ENCODE measurements at places on chromosomes 1 and 21. TPM values are rescaled to one million over a fixed set of nuclear protein-coding genes. Genes with fewer than 3 reads are reported as not detected.

DNA sequence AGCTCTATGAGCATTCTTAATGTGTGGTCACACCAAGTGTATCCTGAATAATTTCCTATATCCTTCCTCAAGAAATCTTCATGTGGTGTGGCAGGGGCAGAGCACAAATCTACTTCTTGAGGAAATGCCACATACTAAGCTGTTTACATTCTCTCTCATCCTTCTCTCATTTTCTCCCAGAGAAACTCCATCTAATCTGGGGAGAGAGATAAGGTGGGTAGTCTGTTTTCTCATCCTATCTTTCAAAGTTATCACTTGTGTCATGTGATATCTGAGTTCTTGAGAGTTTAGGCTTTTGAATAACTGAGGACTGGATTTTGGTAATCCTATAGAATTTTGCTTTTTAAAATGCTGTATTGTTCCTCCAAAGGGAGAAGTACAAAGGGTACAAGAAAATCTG is 141.9 kb upstream of the LRRC7 start:
- no peak for DNase-seq

DNA sequence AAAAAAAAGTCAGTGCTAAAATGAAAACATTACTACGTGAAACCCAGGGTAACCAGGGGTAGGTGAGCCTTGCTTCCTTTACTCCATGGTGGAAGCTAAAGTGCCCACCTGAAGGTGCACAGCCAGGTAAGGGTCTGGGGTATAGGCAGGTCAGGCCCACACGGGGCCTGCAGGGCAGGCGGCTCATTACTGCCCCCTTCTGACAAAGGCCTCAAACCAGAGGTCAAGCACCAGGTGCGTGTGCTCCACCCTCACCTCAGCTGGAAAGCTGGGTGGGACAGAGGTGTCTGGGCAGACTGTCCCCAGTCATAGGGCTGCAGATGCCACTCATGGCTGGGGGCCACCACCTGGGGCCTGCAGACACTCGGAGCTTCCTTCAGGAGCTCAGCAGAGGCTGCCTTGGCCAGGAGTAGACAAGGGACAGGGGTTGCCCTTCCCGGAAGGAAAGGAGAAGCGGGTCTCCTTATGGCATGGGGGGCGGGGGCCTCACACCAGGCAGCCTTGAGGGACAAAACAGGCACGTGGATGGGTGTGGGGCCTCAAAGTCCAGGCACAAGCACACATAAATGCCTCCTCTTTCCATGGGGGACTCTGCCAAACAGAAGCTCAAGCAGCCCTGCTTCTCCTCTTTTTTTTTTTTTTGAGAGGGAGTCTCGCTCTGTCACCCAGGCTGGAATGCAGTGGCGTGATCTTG is 36.2 kb downstream of the ACOT7 start:
- no peak for DNase-seq

OLIG2 gene
- total RNA-seq, result 0.04 TPM

CACNA1S gene
- total RNA-seq, result 26.1 TPM

DTL gene
- 8.2 TPM for total RNA-seq

S100A12 gene
- 1.4 TPM for total RNA-seq

GRCh38 chr1:25148673-25149300 is 83.5 kb downstream of the SYF2 start:
- DNase-seq, result no peak

DNA sequence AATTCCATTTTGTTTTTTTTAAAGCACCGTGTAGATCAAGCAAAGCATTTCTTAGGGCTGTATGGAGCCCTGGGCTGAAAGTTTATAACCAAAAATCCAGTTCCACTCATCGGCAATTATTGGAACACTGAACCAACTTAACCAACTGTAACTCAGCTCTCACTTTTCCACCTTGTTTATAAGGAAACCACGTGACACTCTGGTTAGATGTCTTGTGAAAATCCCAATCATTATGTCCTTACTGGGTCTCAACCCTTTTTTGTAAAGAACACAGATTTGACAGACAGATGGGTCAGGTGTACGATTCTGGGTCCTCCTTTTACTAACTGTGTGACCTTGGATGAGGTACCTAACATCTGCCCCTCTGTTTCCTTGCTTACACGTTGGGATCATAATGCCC is 6.2 kb downstream of the PLA2G5 start:
- DNase-seq, result no peak

GRCh38 chr1:69479734-69480133 is 88.0 kb upstream of the LRRC7 start:
- DNase-seq, result no peak

SH2D2A gene
- total RNA-seq, result 0.71 TPM

DNA sequence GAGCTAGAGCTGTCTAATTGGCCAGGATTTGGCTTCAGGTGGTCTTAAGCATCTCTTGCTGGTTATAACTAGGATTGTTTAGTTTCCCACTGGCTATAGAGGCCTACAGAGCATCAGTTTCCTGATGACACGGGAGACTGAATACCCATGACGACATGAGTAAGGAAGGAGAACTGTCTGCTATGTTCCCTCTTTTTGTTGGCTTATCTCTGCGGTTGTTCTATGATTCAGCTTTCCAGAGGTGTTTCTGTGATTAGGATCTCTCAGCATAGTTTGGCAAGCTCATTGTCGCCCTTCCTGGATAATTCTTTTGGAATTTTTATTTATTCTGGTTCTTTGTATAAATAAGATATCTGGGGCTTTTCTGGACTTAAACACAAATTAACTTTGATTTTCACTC is 163.4 kb downstream of the OLFM3 start:
- no peak for DNase-seq

Data from muscle of leg (tissue), 16 donors.